HEK293T (cell line): ENCODE measurements at places on chromosomes 5 and 9.

DNA sequence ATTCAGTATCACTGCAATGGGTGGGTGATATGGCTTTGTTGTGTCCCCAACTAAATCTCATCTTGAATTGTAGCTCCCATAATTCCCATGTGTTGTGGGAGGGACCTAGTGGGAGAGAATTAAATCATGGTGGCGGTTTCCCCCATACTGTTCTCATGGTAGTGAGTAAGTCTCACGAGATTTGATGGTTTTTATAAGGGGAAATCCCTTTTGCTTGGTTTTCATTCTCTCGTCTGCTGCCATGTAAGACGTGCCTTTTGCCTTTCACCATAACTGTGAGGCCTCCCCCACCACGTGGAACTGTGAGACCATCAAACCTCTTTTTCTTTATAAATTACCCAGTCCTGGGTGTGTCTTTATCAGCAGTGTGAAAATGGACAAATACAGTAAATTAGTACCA lies 9.5 kb upstream of the NANS start:
- no peak for DNase-seq

- no peak for DNase-seq
Measured at GRCh38 chr9:134436379-134436762, 110.1 kb downstream of the RXRA start.

DNA sequence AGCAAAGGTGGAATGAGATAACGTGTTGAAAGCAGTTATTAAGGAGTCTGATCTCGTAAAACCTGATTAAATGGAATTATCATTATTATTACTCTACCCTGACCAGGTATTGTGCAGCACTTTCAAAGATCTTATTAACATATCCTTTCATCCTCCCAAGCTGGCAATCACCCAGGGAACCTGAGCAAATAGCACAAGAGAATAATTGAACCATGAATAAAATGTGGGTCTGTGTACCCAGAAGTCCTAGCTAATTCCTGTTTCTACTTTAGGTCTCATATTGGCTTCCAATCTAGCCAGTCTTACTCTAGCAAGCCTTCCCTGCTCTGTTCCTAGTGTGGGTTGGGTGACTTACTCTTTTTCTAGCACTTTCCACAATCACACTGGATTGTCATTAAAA lies 162.2 kb upstream of the STK32A start:
- DNase-seq, result no peak

DNA sequence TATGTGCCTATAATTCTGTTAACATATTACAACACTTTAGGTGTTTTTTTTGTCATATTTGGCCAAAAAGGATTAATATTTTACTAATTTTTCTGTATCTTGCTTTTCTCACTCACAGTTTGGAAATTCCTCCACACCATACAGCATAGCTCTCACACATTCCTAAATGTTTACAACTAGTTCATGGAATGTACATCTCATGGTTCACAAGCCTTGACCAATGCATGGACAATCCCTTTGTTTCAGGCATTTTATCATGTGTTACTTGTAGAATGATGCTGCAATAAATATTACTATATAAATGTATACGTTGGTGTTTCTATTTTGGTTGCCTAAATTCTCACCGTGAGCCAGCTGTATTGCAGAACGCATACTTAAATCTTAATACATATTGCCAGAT lies 80.5 kb upstream of the SPATA31C2 start:
- DNase-seq, result no peak

GRCh38 chr5:61339764-61340163 lies 7.7 kb downstream of the ZSWIM6 start:
- DNase-seq, result no peak

- DNase-seq, result no peak
Measured at GRCh38 chr5:170221327-170221741, 11.5 kb upstream of the C5orf58 start.

DNA sequence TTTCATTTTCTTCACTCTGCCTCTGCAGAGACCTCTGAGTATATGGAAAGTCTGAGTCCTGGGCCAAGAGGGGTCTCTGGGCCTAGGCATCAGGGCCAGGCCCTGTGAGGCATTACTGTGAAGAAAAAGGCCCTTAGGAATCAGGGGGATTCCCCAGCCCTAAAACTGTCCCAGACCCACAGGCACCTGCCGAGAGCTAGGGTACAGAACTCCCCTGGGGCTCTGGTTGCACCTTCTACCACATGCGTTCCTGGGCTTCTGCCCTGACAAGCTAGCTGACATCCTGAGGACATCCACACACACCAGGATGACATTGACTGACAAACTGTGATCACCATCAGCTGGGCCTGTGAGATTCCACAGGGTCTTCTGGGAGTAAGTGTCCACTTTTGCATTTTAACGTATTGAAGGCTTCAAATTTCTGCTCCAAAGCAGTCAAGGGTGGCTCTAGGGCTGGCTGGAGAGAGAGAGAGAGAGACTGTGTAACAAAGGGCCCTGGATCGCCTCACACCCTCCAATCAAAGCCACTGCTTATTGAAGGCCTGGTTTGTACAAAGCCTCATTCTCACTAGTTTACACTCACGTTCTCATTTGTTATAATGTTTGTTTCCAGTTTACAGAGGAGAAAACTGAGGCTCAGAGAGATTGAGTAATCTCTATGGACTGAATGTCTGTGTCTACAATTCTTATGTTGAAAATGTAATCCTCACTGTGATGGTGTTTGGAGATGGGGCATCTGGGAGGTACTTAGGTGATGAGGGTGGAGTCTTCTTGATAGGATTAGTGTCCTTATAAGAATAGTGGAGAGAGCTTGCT lies 45.1 kb downstream of the TGFBI start:
- DNase-seq, result no peak

GRCh38 chr5:167783145-167783817 lies 508.2 kb upstream of the WWC1 start:
- no peak for DNase-seq

DNA sequence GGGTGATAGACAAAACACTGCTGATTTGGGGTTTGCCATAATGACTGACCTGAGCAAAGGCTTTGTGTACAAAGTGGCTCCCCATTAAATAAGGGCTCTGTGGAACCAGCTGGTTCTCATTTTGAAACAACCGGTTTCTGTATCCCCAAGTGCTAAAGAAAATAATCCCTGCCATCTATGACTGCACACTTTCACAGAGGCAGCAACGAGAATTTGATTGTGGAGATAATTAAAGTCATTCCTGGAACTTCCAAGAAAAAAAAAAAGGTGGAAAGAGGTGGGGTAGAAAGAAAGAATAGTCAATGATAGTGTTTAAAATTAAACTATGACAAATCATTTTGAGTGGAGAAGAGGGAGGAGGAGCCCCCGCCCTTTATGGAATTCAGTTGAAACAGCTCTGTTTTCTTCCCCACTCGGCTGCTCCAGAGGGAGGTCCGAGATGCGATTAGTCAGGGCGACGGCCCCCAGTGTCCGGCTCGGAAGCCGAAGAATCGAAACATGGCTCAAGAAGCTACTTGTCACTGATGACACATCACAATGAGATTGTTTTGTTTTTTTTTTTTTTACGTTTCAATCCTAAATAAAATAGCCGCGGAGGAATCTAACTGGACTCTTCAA lies 38.4 kb downstream of the EBF1 start:
- peak; percentile 25 for DNase-seq

- DNase-seq, result no peak
Measured at GRCh38 chr5:64744914-64745313, 23.6 kb downstream of the SREK1IP1 start.

DNA sequence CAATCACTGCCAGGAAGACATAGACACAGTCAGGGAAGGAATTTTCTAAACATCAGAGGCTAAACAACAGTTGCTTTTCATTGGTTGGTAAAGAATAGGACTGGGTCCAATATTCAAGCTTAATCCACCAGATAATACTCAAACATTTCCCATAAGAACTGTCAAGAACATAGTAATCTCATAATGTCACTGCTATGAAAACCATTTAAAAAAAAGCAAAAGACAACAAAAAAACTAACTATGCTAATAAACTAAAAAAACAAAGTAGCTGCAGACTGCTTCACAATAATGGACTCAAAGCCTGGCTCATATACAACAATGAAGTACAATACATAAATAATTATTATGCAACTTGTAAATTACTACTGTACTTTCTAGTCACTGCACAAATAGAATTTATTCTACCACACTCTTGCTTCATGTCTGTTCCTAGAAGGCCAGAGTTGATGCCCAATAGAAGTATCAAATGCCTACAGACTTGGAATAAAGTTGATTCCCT lies 148.7 kb downstream of the MLLT3 start:
- DNase-seq, result no peak

GRCh38 chr9:74838351-74838750 lies 49.4 kb downstream of the TRPM6 start:
- no peak for DNase-seq

DNA sequence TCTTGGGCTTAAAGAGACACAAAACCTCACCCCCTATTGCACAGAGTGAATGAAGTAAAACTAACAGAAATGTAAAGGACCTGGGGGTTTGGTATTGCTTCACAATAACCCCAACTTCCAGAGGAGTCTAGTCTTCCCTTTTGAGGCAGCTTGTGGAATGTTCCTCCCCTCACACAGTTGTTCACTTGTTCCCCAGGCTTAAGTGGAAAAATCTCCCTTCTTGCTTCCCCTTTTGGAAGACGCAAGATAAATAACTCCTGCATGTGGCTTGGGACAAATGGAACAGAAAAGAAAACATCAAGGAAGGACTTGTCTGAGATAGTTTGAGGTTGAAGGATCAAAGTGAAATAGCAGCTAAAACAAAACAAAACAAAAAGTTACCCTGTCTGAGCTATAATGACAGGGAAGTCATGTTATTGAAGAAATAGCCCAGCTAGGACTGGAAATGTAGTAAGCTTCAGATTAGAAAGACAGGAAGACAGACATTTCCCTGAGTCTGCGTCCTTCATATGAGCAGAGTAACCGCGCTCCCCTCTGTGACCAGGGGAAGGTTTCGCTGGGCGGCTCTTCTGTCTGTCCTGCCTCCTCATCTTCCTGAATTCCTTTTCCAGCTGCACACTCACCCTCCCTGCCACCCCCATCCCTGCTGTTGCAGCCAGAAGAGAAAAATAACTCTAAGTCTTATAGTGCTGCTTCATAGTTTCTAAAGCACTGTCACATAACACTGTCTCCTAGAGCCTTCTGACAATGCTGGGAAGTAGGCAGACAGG lies 8.8 kb downstream of the SPARC start:
- no peak for DNase-seq

DNA sequence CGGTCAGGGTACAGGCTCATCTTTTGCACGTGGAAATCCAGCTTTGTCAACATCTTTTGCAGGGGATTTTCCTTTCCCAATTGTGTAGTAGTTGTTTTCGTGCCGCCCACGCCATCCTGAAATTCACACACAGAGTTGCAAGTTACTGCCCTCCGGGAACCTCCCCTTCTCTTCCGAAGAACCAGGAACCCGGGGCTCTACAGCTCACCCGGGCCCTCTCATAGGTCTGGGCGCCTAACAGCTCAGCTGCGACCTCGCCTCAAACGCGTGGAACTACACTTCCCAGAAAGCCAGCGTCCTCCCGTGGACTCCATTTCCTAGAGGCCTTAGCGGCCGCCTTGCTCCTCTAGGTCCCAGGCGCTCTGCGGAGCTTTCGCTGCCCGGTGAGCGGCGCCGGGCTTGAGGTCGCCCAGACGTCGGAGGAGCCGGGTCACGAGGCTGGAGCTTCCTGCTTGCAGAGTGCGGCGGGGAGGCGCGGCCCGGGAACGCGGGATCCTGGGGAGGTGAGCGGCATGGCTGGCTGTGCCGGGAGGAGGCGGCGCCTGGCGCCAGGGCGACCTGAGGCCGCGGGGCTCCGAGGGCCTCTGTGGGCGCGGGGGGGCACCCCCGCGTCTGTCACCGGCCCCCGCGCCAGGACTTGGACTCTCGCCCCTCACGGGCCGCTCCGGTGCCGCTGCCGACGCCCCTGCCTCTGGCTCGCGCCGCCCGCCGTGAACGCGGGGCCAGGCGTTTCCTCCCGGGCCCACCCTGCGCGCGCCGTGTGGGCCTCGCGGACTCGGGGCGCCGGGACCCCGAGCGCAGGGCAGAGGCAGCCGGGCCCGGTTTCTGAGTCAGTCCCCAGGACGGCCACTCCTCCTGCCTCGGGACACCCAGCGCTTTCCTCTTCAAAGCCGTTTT lies at the start of gene ZNF354B:
TSS of gene ZNF354B (plus strand) at position 329 of the 897 bp plus-strand sequence. CDS start 1,095 bp downstream, outside the sequence.
- peak; percentile 94 for DNase-seq

DNA sequence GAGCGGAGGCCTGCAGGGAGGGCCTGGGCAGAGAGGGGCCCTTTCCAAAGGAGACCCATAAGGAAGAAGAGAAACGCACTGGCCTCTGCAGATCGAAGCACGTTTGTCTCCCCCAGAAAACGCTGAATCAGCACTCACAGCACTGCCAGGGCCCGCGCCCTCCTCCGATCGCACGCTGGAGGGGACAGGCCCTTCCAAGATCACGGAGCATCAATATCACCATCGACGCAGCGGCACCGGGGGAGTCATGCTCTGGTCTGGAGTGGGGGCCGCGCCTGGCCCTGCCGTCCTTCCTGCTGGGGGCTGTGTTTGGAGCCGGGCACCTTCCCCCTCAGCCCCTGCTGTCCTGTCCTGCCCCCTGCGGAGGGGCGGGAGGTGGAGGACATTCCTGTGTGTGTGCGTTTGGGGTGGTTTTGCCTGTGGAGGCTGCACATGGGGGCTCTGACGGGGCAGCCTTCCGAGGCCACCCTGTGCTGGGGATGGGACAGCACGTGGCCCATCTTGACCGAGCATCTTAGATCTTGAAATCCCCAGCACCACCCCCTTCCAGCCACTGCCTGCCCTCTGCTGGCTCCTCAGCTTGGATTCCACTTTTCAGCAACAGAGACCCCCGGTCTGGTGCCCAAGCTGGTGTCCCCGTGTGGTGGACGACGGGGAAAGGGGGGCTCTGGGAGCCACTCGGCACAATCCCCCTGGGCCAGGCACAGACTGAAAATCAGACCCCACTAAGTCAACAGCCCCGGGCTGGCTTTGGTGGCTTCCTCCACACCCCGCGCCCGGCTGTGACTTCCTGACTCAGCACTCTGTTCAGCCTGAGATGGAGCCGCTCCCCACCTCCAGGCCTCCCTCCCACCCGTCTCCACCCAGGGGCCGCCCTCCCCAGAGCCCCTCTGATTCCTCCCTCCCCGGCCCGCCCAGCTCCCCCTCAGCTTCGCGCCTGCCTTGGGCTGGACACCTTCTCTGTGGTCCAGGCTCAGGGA lies 8.3 kb downstream of the TMEM250 start:
- no peak for DNase-seq

- DNase-seq, result no peak
Measured at GRCh38 chr5:170597872-170598271, 94.1 kb downstream of the KCNIP1 start.

GRCh38 chr9:108967916-108968315 lies 33.7 kb downstream of the ABITRAM start:
- DNase-seq, result no peak

- DNase-seq, result no peak
Measured at GRCh38 chr5:31934156-31934555, 240.0 kb downstream of the GOLPH3 start.

DNA sequence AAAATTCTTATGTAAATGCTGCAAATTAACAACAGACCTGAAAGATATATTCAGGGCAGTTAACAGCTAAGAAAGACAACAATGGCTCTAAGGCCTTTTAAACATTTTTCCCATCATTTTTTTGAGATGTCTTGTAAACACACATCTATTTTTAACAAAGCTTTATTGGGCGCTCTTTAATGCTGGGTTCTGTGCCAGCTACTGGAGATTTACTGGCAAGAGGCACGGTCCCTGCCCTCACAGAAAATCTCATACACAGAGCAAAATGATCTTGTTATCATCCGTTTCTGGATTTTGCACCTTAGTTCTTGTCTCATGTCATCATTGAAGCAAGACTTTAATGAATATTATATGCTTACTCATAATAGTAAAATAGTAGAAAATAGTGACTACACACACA lies 1022.3 kb upstream of the WWC1 start:
- DNase-seq, result no peak
